Non-pigmented ciliary epithelial cell (primary cell): ENCODE measurements at places on chromosomes 1 and 21.

- no peak for DNase-seq
Observed at GRCh38 chr1:54132495-54132894, 20.3 kb downstream of the CDCP2 start.

GRCh38 chr1:192929597-192929996, 120.8 kb downstream of the RGS2 start:
- no peak for DNase-seq

- no peak for DNase-seq
Observed at GRCh38 chr1:18137759-18138345, 30.3 kb downstream of the IGSF21 start.

DNA sequence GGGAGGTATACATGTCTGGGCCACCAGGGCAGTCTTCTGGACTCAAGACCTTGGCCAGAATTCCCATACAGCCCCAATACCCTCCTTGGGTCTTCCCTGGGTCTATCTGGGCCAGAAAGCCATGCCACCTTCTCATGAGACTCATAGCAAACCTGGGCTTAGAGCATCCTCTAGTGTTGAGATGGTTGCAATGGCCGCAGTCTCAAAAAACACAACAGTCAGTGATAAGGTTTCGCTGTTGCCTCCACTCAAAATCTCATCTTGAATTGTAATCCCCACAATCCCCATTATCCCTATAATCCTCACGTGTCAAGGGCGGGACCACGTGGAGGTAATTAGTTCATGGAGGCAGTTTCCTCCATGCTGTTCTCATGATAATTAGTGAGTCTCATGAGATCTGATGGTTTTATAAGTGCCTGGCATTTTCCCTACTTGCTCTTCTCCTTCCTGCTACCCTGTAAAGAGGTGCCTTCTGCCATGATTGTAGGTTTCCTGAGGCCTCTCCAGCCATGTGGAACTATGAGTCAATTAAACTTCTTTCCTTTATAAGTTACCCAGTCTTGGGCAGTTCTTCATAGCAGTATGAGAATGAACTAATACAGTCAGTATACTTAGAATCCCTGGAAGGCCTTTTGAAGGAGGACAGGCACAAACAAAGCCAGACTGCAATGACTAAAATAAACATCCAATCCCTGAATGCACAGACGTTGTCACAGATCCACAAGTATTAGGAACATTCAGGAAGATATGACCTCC, 77.0 kb downstream of the CTH start:
- DNase-seq = no peak

DNA sequence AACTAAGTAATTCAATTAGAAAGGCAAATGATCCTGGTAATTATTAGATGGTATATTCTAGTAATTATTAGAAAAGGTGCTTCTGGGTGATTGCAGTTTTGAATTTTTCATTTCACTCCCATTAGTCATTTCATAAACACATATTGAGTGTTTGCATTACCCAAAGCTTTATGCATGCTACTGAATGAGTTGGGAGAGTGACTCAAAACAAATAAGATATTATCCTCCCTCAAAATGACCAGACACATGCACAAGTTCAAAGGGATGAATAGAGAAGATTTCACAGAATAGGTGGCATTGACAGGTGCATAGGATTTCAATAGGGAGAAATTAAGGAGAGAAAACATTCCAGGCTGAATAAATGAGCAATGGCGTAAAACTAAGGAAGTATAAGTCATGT, 84.7 kb downstream of the PHTF1 start:
- no peak for DNase-seq

- DNase-seq = no peak
Observed at GRCh38 chr1:40036574-40036973, 4.0 kb upstream of the CAP1 start.
